ENCODE measurements at places on chromosomes 13 and 19.

- DNase-seq, result no peak
Measured at GRCh38 chr19:47598407-47599349, 10.3 kb upstream of the BICRA start.

DNA sequence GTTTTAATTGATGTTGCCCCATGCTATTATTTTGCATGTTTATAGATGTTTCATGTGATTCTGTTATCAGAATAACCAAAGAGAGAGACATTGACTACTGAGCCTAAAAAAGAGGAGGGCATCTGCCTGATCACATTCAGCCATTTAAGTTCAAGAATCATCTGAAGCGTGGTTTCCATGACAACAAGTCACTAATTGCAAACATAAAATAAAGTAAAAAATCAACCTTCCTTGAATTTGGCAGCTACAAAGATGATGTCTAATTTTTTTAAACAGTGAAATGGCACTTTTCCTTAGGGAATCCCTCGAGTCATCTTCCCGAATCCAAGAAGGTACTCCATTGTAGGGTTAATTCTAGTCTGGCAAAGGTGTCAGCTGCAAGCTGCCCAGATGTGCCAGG is 884.2 kb downstream of the DIAPH3 start:
- no peak for DNase-seq

DNA sequence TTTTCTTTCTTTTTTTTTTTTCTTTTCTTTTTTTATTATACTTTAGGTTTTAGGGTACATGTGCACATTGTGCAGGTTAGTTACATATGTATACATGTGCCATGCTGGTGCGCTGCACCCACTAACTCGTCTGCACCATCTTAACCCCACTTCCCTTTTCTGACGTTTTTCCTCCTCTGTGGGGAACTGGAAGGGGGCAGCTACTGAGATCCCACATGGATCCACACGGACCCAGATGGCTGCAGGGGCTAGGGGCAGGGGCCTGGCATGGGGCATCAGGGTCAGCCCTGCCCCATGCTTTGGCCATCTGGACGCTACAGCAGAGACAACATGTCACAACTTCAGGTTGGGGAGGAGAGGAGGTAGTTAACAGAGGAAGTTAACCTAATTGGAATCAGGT is 54.3 kb downstream of the RUBCNL start:
- DNase-seq, result no peak

- DNase-seq, result peak; percentile 95
Measured at GRCh38 chr13:94209117-94209516, 270.4 kb downstream of the DCT start.

DNA sequence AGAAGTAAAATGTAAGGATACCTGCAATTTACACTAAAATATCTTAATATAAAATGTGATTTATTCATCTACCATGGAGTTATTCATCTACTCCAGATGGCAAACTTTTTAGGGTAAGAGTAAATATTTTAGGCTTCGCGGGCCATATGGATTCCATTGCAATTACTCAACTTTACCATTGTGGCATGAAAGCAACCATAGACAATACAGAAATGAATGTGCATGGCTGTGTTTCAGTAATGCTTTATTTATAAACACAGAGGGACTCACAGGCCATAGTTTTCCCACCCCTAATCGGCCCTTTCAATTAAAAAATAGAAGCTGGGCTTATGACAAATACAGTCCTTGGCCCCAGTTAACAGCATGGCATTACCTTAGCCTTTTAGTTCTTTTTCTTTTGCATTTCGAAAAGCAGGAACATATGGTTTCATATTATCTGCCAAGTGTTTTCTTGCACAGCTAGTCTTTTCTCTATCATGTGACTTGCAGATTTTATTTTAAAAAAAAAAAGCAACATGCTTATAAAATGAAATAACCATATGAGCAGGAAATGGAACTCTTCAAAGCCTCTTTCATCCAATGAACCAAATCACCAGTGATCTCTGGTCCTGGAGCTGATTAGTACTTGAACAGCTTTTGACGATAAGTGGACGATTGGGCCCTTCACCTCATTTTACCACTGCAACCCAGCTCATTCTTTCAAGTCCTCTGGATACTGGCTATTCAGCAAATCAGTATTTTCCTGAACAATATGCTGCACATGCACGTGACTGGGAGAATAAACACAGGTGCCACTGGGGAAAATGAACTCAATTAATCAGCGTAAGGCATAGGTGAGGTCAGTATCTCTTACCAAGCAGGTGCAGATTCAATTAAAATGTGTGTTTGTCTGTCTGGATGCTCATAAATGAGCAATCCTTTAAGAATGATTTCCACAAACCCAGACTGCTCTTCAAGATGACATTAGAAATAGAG is 63.9 kb downstream of the LHFPL6 start:
- DNase-seq, result peak; percentile 72

All from NCI-H1417 (cell line).